ENCODE measurements at places on chromosomes 3 and 15.

DNA sequence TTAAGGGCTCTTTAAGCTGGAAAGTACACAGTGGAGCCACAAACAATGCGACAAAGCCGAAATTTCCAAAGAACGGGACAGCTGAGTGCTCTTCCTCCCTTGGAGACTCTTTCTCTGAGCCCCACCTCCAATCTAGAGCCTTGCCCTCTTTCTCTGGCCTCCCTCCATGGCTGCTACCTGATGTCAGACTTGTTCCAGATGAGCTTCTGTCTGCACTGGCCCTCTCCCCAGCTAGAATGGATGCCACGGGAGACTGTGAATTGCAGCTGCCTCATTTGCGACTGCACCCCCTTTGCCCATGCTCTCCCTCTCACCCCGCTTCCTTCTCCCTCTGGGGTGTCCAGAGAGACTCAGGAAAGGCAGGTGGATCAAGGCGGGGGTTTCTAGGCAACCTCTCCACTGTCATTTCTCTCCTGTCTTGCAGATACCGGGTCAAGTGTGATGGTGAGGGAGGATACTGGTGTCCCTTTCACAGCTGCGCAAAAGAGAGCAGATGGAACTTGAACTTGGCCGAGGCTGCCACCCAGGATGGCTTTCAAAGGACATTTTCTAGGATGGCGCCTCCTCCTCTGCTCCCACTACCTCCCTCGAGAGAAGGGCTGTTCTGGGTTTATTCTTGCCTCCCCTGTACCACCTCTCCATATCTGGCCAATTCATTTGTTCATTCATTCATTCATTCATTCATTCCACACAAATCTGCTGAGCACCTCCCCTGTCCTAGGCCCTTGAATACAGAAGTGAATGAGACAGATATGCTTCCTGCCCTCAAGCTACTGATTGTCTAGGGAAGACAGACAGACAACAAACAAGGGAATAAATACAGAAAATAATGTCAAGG, 12.8 kb downstream of the ATP2B2 start:
- no peak for DNase-seq

GRCh38 chr3:61497463-61497862, 63.9 kb upstream of the PTPRG start:
- DNase-seq, result no peak

GRCh38 chr3:123635217-123635616, 50.4 kb upstream of the HACD2 start:
- DNase-seq, result no peak

GRCh38 chr3:132652640-132653270, 6.9 kb downstream of the ACAD11 start:
- no peak for DNase-seq

DNA sequence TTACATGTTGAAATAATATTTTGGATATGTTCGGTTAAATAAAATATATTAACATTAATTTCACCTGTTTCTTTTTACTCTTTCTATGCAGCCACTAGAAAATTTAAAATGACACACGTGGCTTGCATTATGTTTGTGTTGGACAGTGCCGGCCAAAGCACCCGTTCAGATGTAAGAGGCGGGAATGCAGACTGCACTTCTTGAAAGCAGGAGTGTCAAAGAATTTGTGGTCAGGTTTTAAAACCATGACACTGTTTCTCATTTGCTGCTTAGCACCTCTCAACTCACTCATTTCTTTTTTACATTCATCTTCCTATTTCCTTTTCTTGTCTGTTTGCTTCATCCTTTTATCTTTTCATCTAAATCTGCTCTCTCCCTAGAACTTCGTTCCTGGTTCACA, 35.3 kb upstream of the MINAR1 start:
- no peak for DNase-seq

- no peak for DNase-seq
These were observed 130.4 kb upstream of the ADAMTS9 start for GRCh38 chr3:64818196-64818595.

DNA sequence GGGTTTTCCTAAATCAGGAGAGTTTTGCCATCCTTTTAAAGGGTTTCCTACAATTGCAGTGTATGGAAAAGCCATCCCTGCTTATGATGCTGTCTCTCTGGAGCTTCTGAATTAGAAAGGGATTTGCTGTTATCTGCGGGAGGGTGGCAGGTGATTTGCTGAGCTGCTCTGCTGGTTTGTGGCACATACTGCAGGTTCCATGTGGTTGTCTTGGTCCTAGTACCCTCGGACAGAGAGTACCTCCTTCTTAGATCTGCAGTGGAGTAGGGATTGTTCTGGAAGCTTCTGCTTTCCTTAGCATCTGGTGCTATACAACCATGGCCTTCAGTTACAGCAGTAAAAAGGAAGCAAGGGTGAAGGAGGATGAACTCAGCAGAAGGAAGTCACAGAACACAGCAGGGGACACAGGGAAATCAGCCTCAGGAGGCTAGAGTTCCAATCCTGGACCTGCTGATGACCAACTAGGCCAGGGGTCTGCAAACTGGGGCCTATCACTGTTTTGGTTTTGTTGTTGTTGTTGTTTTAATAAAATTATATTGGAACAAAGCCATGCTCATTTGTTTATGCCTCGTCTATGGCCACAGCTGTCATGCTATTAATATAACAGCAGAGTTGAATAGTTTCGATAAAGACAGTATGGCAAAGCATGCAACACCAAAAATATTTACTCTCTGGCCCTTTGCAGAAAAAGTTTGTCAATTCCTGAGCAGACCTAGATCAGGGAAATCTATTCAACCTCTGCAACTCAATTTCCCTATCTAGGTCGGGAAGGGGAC, 39.5 kb downstream of the STARD5 start:
- DNase-seq, result no peak

DNA sequence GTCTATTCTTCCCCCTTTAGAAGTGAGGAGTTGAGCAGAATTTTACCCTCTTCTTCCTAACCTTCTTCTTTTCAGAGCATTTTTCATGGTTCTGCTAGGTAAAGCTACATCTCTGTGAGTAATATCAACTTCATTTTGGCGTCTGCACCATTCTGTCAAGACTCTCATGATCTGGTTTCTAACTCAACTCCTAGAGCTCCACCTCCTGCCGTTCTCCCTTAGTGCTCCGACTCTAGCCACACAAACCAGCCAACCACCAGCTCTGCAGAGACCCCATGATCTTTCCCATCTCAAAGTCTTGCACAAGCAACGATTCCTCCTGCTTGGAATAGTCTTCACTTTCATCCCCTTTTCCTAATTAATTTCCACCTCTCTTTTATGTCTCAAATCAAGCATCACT, 193.9 kb upstream of the TMC3 start:
- DNase-seq, result no peak

- no peak for DNase-seq
These were observed 1.1 kb upstream of the CDV3 start for GRCh38 chr3:133572158-133573053.

- no peak for DNase-seq
These were observed 187.8 kb downstream of the UBE3A start for GRCh38 chr15:25250906-25251622.

GRCh38 chr3:158369279-158369678, 201.7 kb upstream of the MLF1 start:
- no peak for DNase-seq

DNA sequence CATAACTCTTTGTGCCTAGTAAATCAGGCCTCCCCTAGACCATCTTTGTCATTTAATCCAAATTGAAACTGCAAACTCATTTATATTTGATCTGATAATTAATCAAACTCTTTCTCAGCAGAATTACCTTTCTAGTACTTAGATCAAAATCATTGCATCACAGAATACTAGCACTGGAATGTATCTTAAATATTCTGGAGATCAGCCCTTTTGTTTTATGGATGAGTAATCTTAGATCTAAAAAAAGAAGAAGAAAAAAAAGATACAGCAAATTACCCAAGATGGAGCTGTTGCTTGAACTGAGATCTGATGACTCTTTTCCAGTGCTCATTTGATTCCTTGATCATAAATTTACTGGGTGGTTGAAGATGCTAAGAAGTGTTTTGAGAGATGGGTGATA, 47.9 kb downstream of the NAALADL2 start:
- no peak for DNase-seq

DNA sequence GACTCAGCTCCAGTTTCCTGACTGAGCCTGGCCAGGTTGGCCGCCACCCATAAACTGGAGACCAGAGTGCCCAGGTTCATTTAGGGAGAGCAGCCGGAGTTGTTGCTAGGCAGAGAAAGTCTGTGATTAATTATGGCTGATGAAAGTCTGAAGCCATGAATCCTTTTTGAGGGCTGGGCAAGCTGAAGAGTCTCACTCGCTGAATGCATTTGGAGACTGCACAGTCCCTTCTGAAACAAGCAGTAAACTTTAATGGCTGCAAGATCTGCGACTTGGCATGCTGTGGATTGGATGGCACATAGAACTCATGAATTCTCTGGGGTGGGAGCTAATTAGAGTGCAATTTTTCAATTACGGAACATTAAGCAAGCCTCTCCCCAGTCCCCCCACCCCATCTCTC, 282.1 kb downstream of the RPLP1 start:
- DNase-seq, result no peak

DNA sequence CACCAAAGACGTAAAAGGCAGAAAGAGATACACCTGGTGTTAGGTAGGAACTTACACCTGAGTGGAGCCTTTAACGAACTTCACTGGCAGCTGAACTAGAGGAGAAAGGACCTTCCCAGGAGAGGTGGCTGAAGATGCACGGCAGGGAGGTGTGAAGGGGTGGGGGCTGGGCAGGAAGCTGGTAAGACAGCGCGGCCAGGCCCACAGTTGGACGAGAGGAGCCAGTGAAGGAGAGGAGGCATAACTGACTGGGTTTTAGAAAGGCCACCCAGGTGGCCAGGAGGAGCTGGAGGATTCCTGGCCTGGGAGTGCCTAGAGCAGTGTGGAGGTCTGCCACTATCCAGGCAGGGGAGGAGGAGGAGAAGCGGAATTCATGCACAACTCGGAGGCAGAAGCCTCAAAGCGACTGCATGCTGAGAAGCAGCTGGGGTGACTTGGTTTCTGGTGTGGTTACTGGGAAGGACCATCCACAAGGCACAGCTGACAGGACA, 51.9 kb downstream of the SLC41A3 start:
- no peak for DNase-seq

- no peak for DNase-seq
These were observed 114.3 kb downstream of the DIPK2A start for GRCh38 chr3:144085964-144086363.

GRCh38 chr15:33618350-33618749, 307.6 kb downstream of the RYR3 start:
- DNase-seq, result no peak

DNA sequence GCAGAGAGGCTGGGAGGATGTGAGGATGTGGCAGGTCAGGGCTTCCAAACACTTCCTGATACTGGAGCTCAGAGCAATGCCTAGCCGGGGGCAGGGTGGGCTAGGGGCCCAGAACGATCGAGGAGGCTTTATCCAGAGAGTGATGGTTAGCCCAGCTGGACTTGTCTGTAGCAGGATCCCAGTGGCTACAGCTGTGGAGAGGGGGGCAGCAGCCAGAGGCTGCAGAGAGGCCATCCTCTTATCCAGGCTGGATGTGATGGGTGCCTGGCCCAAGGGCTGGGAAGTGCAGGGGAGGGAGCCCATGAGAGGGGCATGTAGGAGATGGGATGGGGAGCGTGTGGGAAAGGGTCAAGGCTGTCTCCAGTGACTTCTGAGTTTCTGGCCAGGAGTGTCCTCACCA, 4.6 kb downstream of the PARP3 start:
- DNase-seq, result no peak

GRCh38 chr15:84813931-84814330, 3.2 kb upstream of the ALPK3 start:
- DNase-seq, result no peak

DNA sequence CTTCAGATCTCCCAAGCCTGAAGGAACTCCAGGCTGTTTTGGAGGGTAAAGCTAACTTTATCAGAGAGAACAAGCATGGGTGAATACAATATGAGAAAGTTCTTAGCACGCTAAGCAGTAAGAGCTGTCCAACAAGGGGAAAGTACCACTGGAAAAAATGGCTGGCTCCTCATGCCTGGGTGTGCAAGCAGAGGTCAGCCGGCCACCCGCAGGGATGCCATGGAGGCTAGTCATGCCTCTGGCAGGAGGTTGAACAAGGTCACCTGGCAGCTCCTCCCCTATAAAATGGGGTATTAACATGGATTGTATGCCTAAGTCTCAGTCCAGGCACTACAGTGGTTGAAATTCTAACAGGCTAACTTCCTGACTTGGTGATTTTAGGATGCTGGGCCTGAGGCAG, 75.4 kb upstream of the SLC6A1 start:
- DNase-seq, result no peak

GRCh38 chr3:14803981-14804834, 14.6 kb upstream of the FGD5 start:
- DNase-seq, result no peak

DNA sequence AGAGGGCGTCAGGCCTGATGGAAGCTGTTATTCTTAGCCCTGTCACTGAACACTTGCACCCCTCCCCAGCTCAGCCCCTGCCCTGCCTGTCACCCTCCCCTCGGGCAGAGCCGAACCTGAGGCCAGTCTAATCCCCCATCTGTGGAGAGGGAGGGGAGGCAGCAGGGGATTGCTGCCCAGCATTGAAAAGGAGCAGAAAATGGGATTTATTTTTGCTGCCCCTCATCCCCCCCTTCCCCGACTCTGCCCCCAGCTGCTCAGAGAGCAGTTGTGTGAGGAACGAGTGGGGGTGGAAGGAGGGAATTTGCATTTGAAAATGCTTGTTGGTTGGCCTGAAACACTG, 71.6 kb downstream of the EPHB3 start:
- no peak for DNase-seq

- DNase-seq, result no peak
These were observed 246.7 kb downstream of the RORA start for GRCh38 chr15:60982249-60982910.

GRCh38 chr3:14471690-14472089, 68.5 kb downstream of the GRIP2 start:
- no peak for DNase-seq

- DNase-seq, result no peak
These were observed 8.1 kb upstream of the CDIN1 start for GRCh38 chr15:36571301-36571700.

GRCh38 chr15:50183112-50183794, 1.3 kb downstream of the SLC27A2 start:
- no peak for DNase-seq

- DNase-seq, result no peak
These were observed 943.6 kb downstream of the FHIT start for GRCh38 chr3:60307562-60308199.

DNA sequence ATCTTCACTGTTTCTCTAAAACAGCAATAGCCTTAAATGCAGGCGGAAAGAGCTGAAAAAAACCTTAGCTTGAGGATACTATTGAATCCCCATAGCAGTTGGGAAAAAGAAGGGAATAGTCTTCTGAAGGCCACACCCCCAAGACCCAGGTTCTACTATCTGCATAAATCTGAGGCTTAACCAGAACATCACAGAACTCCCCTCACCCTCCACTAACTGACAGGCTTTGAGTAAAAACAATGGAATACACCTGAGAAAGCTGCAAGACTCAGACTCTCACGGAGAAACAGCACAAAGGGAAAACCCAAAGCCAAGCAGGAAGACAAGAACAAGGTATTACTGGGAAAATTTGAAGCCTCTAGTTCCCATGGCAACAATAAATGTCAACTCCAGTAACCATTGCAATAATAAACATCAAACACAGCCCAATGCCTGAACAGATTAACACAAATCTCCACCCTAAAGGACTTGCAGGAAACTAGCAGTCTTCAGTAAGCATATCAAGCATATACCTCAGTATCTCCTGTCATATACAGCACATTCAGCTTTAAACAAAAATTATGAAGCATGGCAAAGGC, 56.4 kb downstream of the TMCC1 start:
- DNase-seq, result no peak

Measured in stimulated activated CD4-positive, alpha-beta T cell treated with anti-CD3 and anti-CD28 coated beads, Interleukin-12 subunit alpha, Interleukin-12 subunit beta, amount 100 ng/mL, for 4 hours (primary cell).